ENCODE measurements at places on chromosomes 7 and 10. TPM values are rescaled to one million over a fixed set of nuclear protein-coding genes. Genes with fewer than 3 reads are reported as not detected.

GRCh38 chr7:33053721-33054120, 8.9 kb downstream of the NT5C3A start:
- no peak for DNase-seq

DNA sequence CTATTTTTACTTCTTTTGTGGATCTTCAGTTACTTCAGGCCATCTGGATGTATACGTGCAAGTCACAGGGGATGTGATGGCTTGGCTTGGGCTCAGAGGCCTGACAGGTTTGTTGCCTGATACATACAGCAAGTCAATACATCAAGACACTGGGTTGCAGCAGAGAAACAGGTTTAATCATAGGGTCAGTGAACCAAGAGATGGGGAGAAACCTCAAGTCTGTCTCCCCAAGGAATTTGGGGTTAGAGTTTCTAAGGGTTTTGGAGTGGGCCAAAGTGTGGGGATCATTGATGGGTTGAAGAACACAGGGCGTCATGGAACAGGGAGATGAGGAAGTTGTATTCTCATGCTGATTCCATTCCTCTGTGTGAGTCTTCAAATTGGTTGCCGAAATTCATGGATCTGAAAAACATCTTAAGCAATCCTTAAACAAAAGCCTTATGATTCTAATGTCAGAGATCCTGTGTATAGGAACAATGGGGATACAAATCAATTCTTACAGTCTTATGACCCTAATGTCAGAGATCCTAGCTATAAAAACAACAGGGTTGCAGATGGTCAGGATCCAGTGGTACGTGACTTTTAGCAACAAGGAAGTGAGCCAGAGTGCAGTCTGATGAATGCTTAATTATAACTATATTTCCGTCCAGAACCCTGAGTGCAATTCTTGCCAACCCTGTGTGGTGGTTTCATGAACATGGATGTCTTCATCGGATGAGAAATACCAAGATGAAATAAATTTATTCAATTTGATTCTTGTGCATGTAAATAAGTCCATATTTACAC, 18.9 kb downstream of the OTUD1 start:
- no peak for DNase-seq

DNA sequence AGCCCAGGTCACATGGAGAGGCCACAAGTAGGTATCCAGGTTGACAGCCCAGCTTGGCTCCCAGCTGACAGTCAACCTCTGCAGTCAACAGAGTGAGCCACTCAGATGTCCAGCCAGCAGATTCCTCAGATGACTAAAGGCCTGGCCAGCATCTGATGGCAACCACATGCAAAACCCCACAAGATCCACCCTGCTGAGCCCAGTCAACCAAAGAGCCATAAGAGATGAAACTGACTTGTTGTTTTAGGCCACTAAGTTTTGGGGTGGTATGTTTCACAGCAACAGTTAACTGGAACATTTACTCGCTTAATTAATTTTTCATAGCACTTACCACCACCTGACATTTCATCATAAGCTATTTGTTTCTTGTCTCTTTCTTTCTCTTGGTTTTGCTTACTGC, 107.3 kb upstream of the KDM7A start:
- DNase-seq: no peak

DNA sequence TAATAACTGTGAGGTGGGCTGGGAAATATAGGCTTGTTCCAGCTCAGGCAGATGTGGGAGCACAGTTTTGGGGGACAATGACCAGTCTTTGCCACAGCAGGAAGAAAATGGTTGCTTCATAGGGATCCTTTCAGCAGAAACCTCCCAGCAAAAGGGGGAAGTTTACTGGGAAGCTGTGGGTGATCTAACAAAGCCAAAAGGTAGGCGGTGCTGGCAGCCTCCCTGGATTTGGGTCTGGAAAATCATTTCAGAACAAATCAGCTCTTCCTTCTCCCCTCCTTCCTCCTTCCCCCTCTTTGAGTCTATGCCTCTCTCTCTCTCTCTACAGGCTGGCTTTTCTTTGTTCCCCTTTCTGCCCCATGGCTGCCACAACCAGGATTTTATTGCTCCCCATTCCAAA, 16.2 kb downstream of the RPS24 start:
- no peak for DNase-seq

DNA sequence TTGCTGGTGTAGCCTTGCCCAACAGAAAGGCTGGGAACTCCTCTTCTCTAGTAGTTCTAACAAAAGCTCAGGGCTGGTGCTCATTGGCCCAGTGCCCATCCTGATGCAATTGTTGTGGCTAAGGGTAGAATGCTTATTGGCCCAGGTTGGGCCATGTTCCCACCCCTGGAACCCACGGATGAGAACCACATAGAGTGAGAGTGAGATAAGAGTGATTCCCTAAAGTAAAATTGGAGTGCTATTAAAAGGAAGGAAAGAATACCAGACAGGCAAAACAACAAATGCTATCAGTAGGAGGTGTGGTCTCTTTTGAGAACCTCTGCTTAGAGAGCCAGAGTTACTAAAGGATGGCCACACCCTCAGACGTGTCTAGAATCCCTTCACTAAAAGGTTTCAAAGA, 49.2 kb downstream of the LGI1 start:
- no peak for DNase-seq

DNA sequence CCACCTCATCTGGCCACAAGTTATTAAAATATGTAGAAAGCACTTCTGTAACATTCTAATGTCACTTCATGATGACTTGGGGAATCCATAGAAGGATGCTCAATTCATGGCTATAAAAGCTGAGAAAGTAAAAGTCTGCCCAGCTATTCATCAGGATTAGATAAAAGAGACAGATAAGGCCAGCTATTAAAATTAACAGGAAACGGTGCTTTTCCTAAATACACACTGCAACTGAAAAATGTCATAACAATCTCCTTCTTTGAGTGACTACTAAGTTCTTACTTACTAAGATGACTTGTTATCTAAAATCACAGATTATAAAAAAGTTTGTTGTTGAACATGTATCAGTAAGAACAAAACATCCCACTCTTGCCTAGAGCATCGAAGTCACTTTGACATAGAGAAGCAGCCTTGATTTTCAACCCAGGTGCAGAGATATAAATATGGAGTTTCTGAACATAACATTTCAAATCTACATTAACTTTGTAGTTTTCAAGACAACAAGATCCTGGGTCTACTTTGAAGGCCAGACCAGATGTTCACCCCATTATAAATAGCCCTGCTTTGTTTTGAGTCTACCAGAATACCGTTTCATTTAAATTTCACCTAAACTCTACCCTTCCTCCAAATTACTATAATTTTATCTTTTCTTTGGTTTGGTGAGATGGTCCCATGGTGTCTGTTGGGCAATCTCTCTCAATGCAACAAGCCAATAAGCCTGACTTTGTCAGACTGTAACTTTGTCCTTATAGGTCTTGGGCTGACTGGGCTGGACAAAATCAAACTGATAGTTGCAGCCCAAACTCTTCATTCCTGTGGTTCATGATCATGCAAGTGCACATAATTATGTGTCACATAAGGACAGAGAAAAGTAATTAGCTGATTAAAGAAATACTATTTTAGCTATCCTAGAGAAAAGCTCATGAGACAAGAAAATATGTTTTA, 24.0 kb downstream of the HYCC1 start:
- no peak for DNase-seq

DNA sequence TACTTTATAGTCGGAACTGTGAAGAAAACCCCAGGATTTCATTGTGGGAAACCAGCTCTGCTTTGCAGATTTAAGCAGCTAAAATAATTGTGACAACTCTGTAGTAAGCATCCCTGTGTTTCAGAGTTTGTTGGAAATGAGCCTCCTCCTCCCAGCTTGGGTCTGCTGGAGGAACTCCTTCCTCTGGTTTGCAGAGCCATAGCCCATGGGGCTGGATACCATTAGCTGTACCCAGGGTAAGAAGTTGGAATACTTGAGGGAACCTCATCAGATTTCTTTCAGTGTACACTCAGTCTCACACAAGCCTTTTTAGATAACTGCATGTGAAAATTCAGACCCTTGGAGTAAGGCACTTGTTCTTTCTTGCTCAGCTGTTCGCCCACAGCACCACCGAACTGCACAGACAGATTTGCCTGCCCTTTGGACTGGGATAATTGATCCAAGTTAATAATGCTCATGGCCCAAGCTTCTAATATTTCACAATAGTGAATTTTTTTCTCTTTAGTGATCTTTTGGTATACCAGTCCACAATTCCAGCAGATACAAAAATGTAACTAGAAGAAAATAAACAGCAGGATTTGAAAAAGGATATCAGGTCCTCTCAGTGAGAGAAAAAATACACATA, 467.4 kb upstream of the FZD8 start:
- DNase-seq: no peak

DNA sequence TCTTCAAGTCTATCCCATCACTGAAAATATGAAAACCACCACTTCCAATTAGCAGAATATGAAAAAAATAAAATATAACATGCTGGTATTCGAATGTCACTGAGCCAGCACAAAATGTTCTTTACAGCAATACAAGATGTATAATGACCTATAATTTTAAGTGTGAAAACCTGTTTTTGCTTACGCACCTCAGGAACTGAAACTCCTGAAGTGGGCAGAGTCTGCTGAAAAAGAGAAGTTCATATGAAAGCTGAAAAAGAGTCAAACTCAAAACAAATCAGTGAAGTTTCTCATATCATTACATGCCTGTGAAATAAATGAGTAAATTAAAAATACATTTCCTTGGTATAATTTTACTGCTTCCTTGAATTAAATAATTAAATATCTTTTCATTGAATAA, 272.5 kb downstream of the DGKB start:
- no peak for DNase-seq

DNA sequence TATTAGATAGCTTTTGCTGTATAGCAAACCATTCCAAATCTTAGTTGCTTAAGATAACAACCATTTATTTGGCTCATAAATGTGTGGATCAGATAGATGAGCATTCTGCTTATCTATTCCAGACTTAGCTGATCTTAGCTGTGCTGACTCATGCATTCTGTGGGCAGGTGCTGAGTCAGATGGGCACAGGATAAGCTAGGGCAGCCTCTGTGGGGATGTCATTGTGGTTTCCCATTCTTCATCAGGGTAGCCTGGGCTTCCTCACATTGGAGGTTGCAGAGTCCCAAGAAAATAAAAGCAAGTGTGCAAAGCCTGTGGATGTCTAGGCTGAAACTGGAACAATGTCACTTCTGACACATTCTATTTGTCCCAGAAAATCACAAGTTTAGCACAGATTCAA, 917.0 kb downstream of the TYW1 start:
- DNase-seq: no peak

DNA sequence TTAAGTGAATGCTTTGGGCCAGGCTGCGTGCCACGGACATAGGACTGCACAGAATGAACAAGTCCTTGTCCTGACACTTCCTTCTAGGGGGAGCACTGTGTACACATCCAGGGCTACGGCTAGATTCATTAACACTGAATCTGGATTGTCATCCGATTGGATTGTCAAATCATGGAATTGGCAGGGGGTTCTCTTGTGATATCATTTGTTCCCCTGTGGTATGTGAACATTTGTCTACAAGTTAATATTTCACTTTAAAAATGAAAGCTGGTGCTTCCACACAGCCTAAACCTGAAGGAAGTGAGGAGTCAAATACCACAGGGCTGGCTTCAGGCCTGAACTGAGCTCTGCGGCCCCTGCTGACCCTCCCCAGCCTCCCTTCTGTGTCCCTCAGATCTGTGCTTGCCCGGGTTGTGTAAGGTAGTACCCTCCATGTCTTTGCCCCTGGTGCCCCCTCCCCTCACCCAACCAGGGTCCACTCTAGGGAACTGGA, 75.6 kb downstream of the SNX10 start:
- DNase-seq: no peak

- no peak for DNase-seq
Measured at GRCh38 chr10:4498711-4499251, 327.2 kb upstream of the AKR1E2 start.

- DNase-seq: no peak
Measured at GRCh38 chr10:80041162-80041561, 37.3 kb upstream of the TMEM254 start.

GRCh38 chr7:5997210-5997808, 11.5 kb downstream of the PMS2 start:
- peak; percentile 26 for DNase-seq

DNA sequence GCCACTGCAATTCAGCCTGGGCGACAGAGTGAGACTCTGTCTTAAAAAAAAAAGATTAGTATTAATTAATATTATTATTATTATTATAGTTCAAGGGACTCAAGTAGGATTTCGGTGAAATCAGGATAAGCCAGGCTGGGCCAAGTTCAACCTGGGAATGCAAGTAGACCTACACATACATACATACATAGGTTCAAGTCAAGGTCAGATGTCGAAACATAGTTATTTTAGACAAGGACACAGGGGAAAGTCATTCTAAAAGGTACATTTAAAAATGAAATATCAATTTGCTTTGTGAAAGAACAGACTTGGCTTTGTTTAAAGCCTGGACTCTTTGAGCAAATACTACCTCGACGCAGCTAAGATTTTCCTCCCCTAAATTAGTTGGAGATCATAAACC, 149.3 kb downstream of the RNF133 start:
- DNase-seq: no peak

GRCh38 chr7:73439410-73439704, 5.8 kb downstream of the FZD9 start:
- DNase-seq: no peak

DNA sequence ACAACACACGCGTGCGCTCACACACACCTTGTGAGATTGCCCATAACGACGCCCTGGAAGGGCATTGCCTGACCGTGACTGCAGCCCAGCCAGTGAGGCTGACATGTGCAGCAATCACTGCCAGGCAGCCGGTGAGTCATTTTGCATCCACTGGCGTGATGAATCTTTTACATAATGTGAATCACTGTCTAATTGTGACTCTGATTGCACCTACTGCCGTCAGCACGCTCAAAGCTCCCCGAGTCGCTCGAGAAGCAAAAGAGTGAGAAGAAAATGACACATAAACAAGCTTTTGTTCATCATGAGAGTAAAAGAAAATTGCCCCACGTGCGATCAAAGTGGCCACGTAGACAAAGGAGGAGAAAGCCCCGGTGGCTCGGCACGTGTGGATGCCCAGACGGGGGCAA, 117.4 kb upstream of the PFKP start:
- no peak for DNase-seq

GRCh38 chr7:92133133-92133736, 1.0 kb downstream of the CYP51A1 start:
- DNase-seq: no peak

The GTF2IRD2 gene
- 53.0 TPM for total RNA-seq

The HOXA1 gene
- not detected for total RNA-seq

The CYP2C8 gene
- total RNA-seq: 1.2 TPM

The CPA2 gene
- total RNA-seq: not detected

The PPP1R17 gene
- total RNA-seq: 2.9 TPM

All from frontal cortex (tissue), 4 donors.